ENCODE measurements at places on chromosomes 6 and 20.

DNA sequence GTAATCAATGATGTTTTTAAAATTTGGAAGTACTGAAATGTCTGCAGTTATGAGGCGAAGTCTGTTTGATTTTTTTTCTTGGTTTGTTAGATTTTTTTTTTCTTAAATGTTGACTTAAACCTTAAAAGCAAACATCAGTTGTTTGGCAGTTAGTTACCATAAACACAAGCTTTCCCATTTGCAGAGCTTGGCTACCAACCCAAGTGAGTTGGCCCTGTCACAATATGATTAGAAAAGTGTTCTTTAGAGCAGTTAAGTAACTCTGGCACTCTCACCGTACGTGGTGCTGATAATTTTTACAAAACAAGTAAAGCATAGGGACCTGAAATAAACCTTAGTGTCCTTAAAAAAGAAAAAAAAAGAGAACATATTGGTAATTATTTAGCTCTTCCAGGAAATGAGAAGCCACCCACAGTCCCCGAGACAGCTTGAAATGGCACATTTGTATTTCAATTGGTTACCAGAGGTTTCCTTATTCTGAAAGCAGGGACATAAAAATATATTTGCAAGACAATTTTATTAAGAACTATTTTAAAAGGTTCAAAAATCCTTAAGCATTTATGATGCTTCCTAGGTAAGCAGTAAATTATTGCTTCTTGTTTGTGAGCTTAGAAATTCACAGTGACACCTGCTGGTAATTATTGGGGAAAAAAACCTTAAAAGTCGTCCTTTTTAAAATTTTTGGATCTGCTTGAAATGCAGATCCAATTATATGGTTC is 3.9 kb downstream of the HEY2 start:
- DNase-seq = peak; percentile 45

DNA sequence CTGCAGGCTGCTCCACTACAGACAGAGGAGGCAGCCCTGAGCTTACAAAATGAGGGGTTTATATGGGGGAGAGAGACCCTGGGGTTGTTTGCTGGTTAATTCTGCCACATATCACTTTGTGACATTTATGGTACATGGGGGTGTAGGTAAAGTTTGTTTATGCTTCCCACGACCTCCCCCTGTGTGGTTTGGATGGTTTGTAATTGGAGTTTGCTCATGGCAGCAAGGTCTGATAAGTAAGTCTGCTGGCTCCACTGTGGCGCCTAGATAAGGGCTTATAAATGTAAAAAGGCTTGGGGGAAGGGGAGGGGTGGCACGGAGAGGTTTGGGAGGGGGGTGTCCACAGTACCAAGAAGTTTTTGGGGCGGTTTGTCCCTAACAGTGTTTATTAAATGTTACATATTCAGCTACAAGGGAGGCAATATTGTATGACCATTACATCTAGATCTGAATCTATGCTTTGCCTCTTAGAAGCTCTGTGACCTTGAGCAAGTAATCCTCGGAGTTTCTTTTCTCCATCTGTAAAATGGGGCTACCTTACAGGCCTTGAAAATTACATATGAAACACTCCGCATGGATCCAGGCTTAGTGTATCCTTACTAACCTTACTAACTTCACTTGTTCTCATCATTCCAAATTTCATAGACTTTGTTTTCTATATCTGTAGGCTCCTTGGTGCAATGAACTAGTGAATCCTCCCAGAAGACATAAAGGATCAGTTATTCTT is 204.8 kb upstream of the NOX3 start:
- no peak for DNase-seq

- no peak for DNase-seq
These were observed 123.8 kb upstream of the MARCKS start for GRCh38 chr6:113733381-113733780.

DNA sequence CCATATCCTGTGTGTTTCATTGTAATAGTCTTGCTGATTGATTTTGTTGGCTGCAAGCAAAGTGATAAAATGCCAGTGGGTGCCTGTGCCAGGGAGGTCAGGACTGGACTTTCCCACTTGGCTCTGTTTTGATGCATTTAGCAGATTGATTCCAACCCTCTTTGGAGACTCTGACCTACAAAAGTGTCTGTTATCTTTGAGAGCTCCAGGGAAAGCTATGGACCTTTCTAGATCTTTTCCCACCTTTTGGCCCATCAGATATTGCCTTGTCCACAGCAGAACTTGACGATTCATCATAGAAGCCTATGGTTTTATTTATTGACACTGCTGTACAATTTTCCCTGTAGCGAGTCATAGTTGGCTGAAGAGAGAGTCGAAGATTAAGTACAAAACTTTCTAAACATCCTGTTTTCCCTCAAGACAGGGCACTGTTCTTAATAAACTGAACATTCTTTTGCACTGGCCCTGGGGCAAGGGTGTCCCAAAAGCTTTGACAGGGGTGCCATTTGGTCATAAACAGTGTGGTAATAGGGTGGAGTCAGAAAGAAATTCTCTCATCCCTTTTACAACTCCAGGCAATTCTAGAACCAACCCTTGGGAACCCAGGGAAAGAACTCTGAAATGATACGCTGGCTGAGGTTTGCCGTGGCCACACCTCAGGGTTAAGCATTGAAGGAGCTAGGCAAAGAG is 53.7 kb downstream of the E2F3 start:
- DNase-seq = no peak

- no peak for DNase-seq
These were observed 9.5 kb upstream of the PARD6B start for GRCh38 chr20:50721881-50722281.
